ENCODE measurements at places on chromosomes 7 and 10.

DNA sequence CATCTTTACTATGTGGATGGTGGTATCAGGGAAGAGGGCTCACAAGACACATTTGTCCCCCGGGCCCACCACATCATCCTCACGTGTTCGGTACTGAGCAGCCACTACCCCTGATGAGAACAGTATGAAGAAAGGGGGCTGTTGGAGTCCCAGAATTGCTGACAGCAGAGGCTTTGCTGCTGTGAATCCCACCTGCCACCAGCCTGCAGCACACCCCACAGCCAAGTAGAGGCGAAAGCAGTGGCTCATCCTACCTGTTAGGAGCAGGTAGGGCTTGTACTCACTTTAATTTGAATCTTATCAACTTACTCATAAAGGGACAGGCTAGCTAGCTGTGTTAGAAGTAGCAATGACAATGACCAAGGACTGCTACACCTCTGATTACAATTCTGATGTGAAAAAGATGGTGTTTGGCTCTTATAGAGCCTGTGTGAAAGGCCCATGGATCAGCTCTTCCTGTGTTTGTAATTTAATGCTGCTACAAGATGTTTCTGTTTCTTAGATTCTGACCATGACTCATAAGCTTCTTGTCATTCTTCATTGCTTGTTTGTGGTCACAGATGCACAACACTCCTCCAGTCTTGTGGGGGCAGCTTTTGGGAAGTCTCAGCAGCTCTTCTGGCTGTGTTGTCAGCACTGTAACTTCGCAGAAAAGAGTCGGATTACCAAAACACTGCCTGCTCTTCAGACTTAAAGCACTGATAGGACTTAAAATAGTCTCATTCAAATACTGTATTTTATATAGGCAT lies 9.1 kb upstream of the CSGALNACT2 start:
- no peak for DNase-seq

DNA sequence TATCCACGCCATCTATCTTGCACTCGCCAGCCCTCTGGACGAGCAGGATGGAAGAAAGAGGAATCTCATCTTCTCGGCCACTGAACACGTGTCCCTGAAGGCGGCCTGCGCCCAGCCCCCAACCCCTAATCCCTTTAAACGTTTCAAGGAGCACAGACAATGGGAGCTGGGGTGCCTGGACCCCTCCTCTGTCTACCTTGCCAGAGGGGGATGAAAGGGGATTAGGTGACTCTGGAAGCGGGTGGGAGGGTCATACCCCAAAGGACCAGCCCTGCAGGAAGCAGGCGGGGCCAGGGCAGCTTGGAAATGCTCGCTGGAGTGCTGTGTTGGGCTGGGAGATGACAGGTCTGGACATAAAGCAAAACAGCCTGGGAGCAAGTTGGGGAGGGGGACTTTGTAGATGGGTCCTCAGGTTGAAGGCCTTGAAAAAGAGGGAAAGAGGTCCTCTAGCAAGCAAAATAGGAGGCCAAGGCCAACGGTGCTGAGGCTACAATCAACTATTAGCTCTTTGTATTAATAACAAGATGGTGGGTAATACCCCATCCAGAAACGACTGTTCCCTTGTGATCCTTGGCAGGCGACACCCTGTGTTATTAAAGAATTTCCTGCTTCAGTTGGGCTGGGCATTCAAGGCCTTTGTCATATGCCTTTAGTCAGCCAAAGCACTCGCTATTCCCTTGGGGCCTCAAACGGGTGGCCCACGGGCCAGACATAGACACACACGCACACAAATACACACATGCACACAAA lies 126.5 kb upstream of the UNC5B start:
- DNase-seq = no peak

DNA sequence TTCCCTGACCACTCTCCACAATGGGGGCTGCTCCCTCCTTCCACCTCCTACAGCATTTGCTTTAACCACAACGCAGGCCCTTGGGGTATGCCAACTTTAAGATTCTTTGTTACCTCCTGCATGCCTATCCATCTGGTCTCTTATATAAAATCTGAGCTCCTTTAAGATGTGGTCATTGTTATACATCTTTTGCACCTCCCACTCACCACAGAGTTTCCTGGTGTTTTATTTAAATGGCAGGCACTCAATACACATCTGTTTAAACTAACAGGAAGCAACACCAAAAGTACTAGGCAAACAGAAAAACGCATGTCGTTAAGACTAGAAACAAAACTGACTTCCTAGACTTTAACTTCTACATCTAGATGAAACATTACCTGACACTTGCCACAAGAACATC lies 36.3 kb downstream of the SLC25A13 start:
- DNase-seq = no peak

DNA sequence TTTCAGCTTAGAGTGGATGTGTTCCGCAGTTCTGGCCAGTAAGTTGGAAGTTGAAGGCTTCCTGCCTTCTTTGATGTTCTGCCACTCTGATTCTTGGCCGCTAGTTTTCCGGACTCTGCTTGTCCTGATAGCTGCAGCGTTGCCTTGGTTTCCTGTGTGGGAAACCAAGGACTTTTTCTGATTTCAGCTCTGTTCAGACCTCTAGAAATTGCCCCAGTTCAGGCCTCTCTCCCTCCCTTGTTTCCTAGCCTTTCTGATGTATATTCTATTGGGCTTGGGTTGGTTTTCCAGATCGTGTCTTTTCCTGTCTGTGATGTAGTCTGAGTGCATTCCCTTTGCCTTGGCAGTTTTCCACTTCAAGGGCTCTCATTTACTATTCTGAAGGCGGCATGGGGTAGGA lies 318.7 kb downstream of the BBS9 start:
- no peak for DNase-seq

- DNase-seq = no peak
These were observed 78.4 kb downstream of the CYP26A1 start for GRCh38 chr10:93152136-93152535.

DNA sequence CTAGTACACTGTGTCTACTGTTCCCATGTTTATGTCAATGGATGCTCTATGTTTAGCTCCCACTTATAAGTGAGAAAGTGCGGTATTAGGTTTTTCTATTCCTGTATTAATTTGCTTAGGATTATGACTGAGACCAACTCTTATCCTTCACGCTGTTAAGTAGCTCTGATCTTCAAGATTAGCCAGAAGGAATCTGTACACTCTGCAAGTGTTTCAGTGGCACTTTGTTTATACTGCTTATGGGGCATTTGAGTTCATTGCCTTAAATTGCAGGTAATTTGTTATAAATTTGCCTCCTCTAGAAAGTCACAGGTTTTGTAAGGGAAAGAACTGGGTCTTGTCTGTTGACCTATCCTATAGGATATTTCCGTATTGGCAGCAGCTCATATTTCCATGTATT lies 6.4 kb upstream of the ACSM6 start:
- DNase-seq = no peak

DNA sequence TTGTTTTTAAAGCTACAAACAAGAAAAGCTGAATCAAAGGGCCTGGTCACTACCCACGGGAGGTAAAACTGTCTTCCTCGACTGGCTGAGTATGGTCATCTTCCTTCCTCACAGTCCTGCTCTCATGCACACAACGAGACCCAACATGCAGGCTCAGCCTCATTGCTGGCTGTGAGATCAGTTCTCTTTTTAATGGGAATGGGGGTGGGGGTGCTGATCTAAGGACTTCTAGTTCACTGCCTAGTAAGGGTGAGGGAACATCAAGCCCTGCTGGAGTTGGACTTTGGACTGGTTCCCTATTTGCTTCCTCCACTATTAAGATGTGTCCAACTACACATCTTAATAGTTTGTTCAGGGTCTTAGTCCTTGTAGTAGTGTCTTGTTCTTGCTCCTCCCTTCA lies 48.2 kb downstream of the ABCB4 start:
- no peak for DNase-seq

DNA sequence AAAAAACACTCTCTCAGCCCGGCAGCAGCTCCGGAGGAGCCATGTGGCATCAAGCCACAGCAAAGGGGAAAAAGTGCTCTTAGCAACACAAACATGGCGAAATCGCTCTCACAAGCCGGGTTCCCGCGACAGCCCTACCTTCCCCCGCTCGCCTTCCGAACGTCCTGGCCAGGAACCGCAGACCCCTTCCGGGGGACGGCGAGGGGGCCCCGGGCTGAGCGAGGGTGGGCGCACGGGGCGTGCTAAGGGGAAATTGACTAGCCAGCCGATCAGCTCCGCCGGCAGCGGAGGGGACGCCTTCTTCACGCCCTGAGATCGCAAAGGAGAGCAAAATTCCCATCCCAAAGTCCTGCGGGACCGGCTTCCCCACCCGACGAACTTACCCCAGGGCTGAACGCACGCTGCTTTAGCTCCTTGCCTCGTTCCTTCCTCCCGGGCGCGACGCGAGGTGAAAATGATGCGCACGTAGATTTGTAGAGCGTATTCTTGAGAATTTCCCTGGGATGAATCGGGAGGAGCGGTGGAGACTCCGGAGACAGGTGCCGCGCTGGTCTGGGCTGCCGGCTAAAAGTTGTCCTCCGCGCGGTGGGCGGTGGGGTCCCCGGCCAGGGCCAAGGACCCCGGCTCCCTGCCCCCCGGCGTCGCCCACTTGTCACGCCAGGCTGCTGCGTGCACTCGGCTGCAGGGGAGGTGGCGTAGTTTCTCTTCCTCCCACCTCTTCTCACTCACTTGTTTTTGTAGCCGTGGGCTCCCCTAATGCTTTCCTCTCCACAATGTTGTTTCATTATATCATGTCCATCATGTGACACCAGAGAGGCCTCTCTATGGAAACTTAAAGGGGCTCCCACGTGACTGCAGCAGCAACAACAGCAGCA lies 220.1 kb upstream of the MKLN1 start:
- peak; percentile 56 for DNase-seq

- no peak for DNase-seq
These were observed 118.7 kb downstream of the C10orf105 start for GRCh38 chr10:71600849-71601248.

DNA sequence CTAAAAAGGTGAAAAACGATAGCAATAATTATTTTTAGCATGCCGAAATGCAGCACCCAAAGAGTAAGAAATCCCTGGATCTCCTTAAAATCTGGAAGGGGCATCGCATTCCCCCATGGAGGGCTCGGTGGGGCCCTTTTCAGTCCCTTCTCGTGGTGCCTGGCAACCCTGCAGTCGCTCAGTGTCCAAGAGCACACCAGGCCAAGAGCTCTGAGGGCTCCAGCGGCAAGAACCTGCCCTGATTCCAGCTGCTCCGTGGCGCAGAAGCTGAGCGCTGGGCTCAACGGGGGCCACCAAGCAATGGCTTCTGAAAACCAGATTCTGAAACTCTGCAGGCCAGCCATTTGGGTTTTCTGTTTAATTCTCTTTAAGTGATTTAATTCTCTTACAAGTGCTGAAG lies 131.2 kb downstream of the PRKAG2 start:
- DNase-seq = no peak
